ENCODE measurements at places on chromosomes 5 and 9. TPM values are rescaled to one million over a fixed set of nuclear protein-coding genes. Genes with fewer than 3 reads are reported as not detected.

REEP2 gene
- total RNA-seq: 5.3 TPM

TBCA gene
- 98.8 TPM for total RNA-seq

MARCHF3 gene
- 8.6 TPM for total RNA-seq

ADRA1B gene
- total RNA-seq: 0.63 TPM

NUTM2F gene
- total RNA-seq: not detected

NUTM2G gene
- not detected for total RNA-seq

SSBP2 gene
- total RNA-seq: 94.8 TPM

FAXDC2 gene
- total RNA-seq: 28.2 TPM

EMB gene
- 12.7 TPM for total RNA-seq

PCDHB8 gene
- 1.6 TPM for total RNA-seq

ANP32B gene
- 11.3 TPM for total RNA-seq

C5orf34 gene
- 9.7 TPM for total RNA-seq

NUDT12 gene
- 32.1 TPM for total RNA-seq

IGFBPL1 gene
- total RNA-seq: 3.0 TPM

PLPP7 gene
- 4.1 TPM for total RNA-seq

SYNPO gene
- total RNA-seq: 6.8 TPM

IL7R gene
- 1.5 TPM for total RNA-seq

ZNF474 gene
- 0.21 TPM for total RNA-seq

DNA sequence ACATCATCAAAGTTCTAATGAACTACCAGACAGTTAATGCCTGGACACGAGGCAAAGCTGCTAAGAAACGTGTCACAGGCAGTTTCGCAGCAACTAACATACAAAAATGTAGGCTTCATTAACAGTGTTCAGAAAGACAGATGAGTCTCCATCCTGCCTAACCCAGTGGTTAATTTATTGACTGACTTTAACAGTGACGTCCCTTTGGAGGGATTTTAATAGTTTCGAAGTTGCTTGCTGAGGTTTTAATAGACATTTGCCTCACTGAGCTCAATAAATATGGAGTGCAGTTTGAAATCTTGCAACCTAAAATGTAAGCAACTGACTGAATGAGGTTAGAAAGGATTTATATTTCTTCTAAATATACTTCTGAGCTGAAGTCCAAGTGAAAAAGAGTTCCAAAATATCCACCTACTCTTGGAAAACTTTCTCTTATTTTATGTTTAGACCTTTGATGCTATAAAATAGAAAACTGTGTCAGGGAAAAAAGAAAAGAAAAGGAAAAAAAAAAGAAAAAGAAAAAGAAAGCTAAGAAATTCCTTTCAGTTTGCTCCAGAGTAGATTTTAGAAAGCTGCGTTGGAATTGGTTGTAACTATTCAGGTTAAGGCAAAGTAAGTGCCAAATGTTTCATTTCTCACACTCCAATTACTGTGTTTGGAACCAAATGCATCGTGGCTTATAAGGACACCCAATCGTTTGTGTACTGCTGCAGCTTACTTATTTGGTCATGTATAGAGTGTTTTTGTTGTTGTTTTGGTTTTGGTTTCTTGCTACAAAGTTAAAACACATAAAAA lies 2016.6 kb downstream of the MAT2B start:
- no peak for DNase-seq

DNA sequence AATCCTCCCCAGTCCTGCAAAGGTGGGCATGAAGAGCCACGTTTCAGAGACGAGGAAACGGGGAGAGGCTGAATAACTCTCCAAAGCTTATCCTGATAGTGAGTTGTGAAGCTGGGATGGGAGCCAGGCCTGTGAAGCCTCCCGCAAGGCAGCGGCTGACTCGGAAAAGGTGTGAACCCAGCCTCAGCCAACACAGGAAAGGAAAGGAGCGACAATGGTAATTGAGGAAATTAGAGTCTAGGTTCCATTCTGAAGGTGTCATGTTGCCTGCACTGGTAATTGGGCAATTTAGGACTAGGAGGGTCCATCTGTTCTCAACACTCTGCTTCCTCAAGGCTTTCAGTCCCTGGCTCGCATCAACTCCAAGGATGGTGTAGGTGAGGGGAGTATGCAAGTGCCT lies 83.4 kb downstream of the LIFR start:
- DNase-seq: no peak

DNA sequence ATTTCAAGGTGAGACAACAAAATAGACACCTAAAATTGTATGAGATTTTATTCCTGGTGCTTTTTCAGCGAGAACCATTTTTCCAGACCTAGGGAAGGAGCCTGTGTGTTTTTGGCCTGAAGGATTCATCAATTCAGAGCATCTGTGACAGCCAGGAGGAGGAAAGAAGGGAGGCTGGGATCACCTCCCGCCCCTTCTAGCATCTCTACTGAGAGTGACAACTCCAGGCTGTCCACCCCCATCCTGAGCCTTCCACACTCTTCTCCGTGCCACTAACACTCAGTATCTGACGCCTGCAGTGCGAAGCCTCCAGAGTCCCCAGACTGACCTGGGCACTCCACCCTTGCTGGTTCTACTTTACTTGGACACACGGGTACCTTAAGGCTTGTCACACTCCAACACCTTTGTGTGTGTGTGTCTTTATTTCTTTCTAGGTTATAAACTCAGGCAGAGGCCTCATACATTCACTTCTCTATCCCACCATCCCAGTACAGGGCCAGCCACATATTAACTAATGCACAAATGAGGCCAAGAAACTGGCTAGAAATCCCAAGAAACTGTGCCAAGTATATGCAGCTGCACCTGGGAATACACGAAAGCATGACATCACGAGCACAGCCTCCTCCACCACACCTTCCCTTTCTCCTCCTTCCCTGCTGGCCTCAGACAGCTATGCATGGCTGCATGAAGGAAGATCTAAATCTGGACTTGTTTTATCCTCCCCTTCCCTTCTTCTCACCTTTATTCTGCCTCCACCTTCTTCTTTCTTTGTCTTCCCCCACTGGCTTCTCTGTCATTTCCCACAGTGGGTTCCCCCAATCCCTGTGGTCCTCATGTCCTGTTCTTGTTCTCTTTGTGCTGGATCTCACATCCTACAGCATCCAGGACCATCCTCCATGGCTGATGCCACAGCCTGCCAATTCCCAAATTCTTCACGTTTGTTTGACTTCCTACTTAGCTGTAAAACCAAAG lies 16.0 kb downstream of the S1PR3 start:
- DNase-seq: no peak

DNA sequence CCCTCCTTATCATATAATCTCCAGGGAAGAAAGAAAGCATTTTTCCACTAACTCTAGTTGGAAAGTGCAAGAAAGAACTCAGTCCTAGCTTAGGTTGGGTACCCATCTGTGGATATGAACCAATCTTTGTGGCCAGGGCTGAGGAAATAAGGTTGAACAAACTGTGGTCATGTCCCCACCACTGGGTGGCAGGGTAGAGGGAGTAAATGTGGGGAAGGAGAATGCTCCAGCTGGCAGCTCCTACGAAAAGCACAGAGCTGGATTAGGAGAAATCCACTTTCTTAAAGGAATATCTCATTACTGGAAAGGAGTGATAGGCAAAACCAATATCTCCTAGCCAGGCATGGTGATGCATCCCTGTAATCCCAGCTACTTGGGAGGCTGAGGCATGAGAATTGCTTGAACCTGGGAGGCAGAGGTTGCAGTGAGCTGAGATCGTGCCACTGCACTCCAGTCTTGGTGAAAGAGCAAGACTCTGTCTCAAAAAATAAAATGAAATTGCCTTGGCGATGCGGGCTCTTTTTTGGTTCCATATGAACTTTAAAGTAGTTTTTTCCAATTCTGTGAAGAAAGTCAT lies 175.1 kb downstream of the CCDC192 start:
- DNase-seq: no peak

DNA sequence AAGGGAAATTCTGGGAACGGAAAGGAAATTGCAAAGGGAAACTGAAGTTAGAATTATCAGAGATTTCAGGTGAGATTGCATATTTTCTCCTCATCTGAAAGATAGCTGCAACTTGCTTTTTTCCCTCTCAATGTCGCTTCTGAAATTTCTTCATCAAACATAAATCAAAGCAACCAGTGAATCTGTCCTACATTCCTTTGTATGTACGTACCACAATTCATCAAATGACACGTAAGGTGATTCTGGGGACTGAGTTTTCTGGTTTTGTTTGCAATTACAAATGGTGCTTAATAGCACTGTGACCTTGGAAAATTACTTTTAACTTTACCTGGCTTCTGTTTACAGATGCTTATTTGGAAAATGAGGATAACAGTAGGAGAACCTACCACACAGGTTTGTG lies 21.9 kb upstream of the CNOT6 start:
- no peak for DNase-seq

GRCh38 chr5:140133514-140134167 lies 7.9 kb downstream of the IGIP start:
- no peak for DNase-seq

GRCh38 chr5:178123094-178123965 lies 7.5 kb upstream of the RMND5B start:
- DNase-seq: no peak

- no peak for DNase-seq
Observed at GRCh38 chr5:126544087-126544740, 50.8 kb downstream of the ALDH7A1 start.

- DNase-seq: no peak
Observed at GRCh38 chr5:122424132-122424531, 112.1 kb downstream of the SNCAIP start.

GRCh38 chr9:28774433-28775235 lies 1201.4 kb upstream of the C9orf72 start:
- no peak for DNase-seq

- DNase-seq: no peak
Observed at GRCh38 chr5:92884469-92884868, 696.5 kb downstream of the NR2F1-AS1 start.

- DNase-seq: no peak
Observed at GRCh38 chr5:140242890-140243585, 59.9 kb downstream of the PFDN1 start.

GRCh38 chr9:107239474-107239873 lies 43.6 kb upstream of the RAD23B start:
- DNase-seq: no peak

GRCh38 chr5:31641575-31641974 lies 2.6 kb downstream of the PDZD2 start:
- DNase-seq: no peak

- no peak for DNase-seq
Observed at GRCh38 chr5:6573651-6574101, 59.2 kb downstream of the NSUN2 start.

DNA sequence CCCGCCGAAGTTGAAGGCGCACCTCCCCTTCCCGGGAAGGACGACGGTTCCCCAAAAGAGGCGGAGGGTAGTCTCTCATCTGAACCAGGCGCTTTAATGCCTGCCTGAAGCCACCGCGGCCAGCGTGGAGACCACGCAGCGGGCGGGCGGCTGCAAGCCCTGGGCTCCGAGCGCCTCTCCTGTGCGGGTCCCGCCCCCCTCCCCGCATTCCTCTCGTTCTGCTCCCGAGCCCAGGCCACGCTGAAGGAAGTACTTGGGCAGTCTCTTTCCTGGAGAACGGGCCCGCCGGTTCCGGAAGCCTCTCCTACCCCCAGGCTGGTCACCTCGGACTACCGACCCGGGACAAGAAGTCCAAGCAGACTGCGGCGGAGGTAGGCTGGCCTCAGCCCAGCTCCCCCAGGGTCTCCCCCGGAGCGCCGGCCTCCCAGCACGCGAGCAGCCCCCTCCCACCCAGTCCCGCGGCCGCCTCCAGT lies 571 bp downstream of the PPIC start:
- DNase-seq: no peak

DNA sequence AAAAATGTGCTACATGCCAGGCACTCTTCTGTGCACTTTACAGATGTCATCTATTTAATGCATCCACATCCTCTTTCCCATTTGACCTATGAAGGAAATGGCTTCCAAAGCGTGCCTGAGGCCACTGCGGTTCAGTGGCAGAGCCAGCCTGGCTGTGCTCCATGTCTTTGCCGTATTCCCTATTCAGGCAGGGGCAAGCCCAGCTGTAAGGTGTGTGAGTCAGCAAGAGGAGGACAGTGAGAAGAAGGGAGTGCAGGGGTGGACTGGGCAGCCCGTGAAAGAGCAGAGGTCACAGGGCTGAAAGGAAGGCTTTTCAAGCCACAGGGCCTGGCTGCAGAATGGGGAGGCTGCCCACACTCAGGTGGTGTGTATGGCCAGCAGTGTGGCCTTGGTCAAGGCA lies 91.7 kb downstream of the HRH2 start:
- DNase-seq: no peak

GRCh38 chr5:129094087-129094923 lies at the start of gene ISOC1:
TSS of gene ISOC1 (plus strand) at chr5:129094749. CDS start at chr5:129094767, 18 bp downstream.
- peak; percentile 61 for DNase-seq

DNA sequence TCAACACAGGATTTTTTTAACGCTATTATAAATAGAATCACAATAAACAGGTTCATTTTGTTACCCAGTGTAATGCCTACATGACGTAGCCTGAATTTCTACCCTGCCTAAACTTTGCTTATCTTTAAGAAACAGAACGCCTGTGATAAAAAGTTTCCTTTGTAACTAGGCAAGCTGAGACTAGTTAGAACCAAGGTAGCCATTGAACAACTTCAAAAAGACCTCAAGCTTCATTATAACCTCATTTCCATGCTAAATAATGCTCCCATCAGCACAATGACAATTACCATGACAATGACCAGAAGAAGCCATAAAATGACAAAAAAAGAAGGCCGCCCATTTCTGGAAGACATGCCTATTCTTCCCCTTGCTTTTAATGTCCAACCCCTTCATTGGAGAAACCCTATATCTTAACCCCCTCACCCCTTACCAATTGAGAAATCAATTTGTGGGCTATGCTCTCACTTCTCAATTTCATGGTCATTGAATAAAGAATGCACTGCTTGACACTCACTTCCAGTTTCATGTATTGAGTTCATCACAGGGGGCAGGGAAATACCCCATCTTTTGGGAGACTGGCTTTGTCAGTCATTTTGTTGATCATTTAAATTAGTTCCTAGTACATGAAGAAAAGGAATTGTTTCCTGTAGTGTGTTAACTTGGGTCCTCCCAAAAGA lies 276.8 kb downstream of the MCTP1 start:
- DNase-seq: no peak

DNA sequence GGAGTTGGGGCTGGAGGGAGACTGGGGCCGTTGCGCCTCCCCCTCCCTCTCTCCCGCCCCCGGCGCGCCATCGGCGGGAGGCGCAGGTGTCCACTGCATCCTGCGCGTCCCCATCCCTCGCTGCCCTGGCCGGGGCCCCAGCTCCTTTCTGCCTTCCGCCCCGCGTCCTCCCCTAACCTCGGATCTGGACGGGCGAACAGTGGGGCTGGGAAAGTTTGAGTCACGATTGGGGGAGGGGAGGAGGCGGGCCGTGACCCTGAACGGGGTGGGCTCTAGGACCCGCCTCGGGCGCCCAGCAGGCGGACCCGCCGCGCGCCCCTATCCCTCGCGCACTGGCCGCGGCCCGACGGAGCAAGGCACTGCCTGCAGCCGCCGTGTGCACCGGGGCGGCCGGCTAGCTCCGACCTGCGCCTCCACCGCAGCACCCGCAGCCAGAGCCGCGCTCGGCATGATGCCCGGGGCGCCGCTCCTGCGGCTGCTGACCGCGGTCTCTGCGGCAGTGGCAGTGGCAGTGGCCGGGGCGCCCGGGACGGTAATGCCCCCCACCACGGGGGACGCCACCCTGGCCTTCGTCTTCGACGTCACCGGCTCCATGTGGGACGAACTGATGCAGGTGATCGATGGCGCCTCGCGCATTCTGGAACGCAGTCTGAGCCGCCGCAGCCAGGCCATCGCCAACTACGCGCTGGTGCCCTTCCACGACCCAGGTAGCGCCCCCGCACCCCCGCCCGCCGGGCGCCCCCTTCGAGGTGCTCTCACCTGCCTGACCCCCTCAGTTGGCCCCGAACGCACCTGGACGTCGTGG lies at the start of gene HMCN2:
Gene HMCN2 (plus strand): TSS at position 330 of the 805 bp plus-strand sequence. CDS start 119 bp downstream, at position 449.
- no peak for DNase-seq

- DNase-seq: peak; percentile 36
Observed at GRCh38 chr5:51960617-51961121, 577.4 kb downstream of the ISL1 start.
